ENCODE measurements at places on chromosomes 7 and 10. TPM values are rescaled to one million over a fixed set of nuclear protein-coding genes. Genes with fewer than 3 reads are reported as not detected.

Gene CPXM2
- 116 TPM for total RNA-seq

Gene SMKR1
- total RNA-seq, result not detected

GRCh38 chr7:30813466-30813865 is 42.2 kb downstream of the MINDY4 start:
- H3K27me3 ChIP-seq, result no peaks in the 10 kb centered on the region
- no peak overlapping the region for H3K4me3 ChIP-seq
- H3K27ac ChIP-seq, result peak overlapping the region; percentile 92
- peaks cover 15% of the 10 kb centered on the region for H3K4me1 ChIP-seq
- no peaks in the 10 kb centered on the region for H3K36me3 ChIP-seq

- no peaks in the 10 kb centered on the region for H3K27me3 ChIP-seq
- H3K36me3 ChIP-seq, result no peaks in the 10 kb centered on the region
- peaks cover 4% of the 10 kb centered on the region for H3K4me1 ChIP-seq
- H3K4me3 ChIP-seq, result no peak overlapping the region
- DNase-seq, result no peak
Observed at GRCh38 chr10:12704488-12704887, 297.0 kb downstream of the CCDC3 start.

DNA sequence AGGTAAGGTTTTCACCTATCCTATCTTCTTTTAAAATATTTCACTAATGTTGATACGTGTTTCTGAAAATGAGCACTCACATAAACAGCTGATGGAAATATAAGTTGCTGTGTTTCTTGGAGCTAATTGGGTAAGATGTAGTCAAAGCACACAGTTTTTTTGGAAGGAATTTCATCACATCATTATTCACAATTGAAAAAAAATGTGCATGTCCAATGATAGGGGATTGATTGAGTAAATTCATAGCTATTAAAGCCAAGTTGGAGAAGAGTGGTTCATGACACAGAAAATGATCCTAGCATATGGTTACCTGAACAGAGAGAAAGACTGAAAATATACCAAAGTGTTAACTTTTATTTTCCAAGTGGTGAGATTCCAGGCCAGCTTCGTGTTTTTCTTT is 29.6 kb downstream of the GLI3 start:
- H3K4me1 ChIP-seq, result no peaks in the 10 kb centered on the region
- no peak for DNase-seq
- H3K27ac ChIP-seq, result no peak overlapping the region
- H3K36me3 ChIP-seq, result no peaks in the 10 kb centered on the region
- H3K4me3 ChIP-seq, result no peak overlapping the region
- no peaks in the 10 kb centered on the region for H3K27me3 ChIP-seq

Measured in aorta (tissue), 5 donors.